Endothelial cell (in vitro differentiated cells): ENCODE measurements at places on chromosomes 4 and X.

- DNase-seq: no peak
These were observed 50.3 kb upstream of the ARHGEF9 start for GRCh38 chrX:63835361-63835760.

DNA sequence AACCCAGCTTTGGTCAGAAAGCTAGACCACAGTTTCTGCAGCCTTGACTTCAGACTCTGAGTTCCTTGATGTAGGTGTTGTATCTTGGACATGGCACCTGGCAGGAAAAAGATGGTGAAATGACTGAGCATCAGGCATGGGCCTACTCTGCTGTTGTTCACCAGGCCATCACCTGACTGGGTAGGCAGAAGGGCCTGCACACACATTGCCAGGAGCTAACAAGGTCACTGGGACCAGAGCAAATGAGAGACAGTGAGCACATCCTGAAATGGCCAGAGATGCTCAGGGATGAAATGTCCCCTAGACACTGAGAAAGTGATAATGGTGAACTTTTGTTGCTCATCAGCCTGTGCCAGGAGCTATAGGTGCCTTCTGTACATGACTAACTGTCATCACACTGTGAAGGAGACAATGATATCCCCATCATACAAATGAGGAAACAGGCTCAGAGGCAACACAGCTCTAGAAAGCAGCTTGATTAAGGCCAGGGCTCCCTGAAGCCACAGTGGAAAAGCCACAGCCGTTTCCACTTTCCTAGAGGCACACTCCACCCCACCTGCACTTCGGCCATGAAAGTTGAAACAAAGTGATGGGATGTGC is 128.3 kb downstream of the TSPAN5 start:
- DNase-seq: no peak

DNA sequence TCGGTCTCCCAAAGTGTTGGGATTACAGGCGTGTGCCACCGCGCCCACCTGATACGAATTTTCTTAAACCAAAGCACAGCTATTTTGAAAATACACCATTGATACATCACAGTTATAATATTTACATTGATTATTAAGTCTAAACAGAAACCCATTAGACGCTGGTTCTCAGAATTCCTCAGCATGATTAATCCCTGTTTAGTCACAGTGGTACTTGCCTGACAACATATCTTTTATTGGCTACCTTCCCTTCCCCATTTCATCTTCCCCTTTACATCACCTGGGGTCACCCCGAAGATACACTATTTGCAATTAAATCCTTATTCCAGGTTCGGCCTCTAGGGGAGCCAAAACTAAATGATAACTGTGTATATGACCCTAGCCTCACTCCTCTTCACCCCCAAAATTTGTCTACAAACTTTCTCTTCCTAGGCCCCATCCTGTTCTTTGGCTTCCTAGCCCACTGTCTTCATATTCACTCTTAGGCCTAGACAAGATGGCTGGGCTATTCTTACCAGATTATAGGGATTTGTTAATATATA is 36.8 kb upstream of the IL1RAPL1 start:
- no peak for DNase-seq

DNA sequence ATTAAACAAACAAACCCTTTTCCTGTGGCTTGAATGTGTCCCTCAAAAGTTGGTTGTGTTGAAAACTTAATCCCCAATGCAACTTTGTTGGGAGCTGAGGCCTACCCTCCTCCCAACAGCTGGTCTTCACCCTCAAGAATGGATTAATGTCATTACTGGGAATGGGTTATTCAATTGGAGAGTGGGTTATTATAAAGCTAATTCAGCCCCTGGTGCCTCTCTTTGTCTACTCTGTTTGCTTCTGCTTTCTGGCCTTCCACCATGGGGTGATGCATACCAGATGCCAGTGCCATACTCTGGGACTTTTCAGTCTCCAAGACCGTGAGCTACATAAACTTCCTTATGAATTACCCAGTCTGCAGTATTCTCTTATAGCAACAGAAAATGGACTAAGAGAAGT is 706.5 kb downstream of the CCSER1 start:
- no peak for DNase-seq

- DNase-seq: no peak
These were observed 68.2 kb downstream of the CRLF2 start for GRCh38 chrX:1144293-1144692.

DNA sequence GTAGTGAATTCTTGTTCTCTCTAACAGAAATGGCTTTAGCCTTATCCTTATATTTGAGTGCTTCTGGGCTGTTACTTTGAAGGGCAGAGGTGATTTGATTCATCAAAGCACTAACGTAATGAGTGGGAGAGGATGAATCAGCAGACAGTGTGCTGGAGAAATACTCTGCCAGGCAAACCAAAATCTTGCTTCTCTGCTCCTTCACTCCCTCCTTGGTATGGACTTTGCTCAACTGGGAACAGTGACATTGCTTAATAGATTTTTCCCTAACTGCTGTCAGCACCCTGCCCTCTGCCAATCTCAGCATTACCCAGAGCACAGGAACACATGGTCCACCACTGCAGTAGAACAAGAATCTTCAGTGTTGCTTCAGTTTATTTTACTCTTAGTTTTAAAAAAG is 56.0 kb downstream of the PDLIM5 start:
- DNase-seq: no peak

DNA sequence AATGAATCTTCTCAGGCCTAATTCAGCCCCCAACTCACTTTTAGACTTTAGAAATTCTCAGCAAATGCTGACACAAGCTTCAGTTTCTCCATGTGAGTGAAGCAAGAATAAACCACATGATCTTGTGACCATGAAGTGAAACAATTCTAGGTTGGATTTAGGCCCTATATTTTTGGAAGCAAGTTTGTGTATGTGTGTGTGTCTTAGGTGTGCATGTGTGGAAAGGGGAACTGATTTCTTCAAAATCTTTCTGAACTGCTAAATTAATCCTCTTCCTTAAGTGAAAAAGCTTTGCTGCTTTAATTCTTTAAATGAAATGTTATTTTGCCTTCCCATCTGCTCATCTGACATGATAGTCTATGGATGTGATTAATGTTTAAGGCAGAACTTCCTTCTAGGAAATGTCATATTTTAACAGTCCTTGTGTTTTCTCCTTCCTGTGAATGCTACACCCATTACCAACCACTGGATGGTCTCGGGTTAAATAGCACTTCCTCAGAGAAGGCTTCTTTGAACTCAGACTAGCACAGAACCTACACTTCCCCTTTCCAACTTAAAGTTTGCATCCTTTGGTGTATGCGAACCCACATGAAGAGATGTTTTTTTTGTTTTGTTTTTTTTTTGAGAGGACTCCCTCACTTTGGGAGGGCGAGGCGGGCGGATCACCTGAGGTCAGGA is 1.2 kb upstream of the TMEM144 start:
- DNase-seq: no peak

- DNase-seq: no peak
These were observed 72.3 kb downstream of the FBXW7 start for GRCh38 chr4:152463562-152463961.

DNA sequence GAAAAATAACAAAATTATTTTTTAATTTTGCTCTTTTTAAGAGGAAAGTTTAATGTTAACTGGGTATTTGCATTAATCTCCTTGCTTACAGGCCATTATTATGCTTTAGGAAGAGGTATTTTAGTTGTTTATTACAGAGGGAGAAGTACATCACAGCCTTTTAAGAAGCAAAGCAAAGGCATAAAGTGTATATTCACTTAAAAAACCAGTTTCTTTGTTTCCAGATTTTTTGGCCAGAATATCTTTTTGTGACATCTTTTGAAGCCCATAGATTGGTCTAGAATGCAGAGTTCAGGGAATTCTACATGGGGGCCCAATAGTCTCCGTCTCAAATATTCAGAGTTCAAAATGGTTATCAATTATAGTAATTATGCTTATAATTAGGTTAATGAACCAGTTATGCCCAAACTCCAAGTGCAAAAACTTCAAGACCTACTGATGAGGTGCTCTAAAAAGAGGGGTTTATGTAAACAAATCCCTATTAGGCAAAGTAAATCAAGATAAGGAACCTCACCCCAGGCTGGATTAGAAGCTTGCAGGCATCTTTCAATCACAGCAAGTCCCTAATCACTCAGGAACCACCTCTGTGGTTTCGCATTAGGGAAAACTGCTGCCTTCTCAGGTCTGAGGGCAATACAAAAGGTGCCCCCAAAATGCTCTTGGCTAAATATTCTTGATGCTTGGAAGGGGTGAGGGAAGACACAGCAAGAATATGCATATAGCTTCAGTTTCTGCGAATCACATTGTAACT is 1.4 kb downstream of the CXXC4 start:
- DNase-seq: no peak
